ENCODE measurements at places on chromosomes 12 and 14. TPM values are rescaled to one million over a fixed set of nuclear protein-coding genes. Genes with fewer than 3 reads are reported as not detected.

The NAV3 gene
- not detected for total RNA-seq

The TGM1 gene
- 6.7 TPM for total RNA-seq

The ZCRB1 gene
- total RNA-seq, result 41.2 TPM

The HOXC6 gene
- not detected for total RNA-seq

The ADGRD1 gene
- 0.54 TPM for total RNA-seq

The TPCN1 gene
- 57.5 TPM for total RNA-seq

The CPNE6 gene
- not detected for total RNA-seq

The TAS2R42 gene
- not detected for total RNA-seq

The ZNF219 gene
- total RNA-seq, result 4.9 TPM

The BDKRB2 gene
- not detected for total RNA-seq

The SNRNP35 gene
- total RNA-seq, result 28.7 TPM

The NR1H4 gene
- total RNA-seq, result not detected

The TPH2 gene
- not detected for total RNA-seq

The AICDA gene
- total RNA-seq, result 0.17 TPM

The CRY1 gene
- total RNA-seq, result 10.7 TPM

The INHBC gene
- not detected for total RNA-seq

The PMCH gene
- 2.7 TPM for total RNA-seq

The GUCY2C gene
- not detected for total RNA-seq

The TCL1B gene
- not detected for total RNA-seq

The GALNT6 gene
- total RNA-seq, result 14.9 TPM

The CLEC4D gene
- not detected for total RNA-seq

The LRIG3 gene
- total RNA-seq, result 0.27 TPM

The LRRIQ1 gene
- total RNA-seq, result not detected

The ESRRB gene
- 0.32 TPM for total RNA-seq

The PLEK2 gene
- 0.56 TPM for total RNA-seq

Data from T-helper 1 cell treated with Interleukin-12 subunit alpha and Interleukin-12 subunit beta and Interleukin-4 antibody, amounts not matched to agents 30 ng/mL and 1 ng/mL, for 36 hours (primary cell).